ENCODE measurements at places on chromosomes 6 and 20.

DNA sequence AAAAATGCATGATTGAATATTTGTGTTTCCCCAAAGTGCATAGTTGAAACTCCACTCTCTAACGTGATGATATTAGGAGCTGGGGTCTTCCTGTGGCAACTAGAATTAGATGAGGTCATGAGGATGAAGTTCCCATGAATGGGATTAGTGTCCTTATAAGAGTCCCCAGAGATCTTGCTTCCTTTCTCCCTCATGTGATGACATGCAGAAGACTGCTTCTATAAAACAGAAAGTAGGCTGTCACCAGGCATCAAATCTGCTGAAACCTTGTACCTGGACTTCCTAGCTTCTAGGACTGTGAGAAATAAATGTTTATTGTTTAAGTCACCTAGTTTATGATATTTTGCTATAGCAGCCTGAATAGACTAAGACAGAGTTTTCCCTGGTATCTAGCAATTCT, 586.5 kb upstream of the EPHA7 start:
- DNase-seq, result no peak

- DNase-seq, result no peak
Observed at GRCh38 chr6:167930295-167930694, 67.2 kb upstream of the KIF25 start.

DNA sequence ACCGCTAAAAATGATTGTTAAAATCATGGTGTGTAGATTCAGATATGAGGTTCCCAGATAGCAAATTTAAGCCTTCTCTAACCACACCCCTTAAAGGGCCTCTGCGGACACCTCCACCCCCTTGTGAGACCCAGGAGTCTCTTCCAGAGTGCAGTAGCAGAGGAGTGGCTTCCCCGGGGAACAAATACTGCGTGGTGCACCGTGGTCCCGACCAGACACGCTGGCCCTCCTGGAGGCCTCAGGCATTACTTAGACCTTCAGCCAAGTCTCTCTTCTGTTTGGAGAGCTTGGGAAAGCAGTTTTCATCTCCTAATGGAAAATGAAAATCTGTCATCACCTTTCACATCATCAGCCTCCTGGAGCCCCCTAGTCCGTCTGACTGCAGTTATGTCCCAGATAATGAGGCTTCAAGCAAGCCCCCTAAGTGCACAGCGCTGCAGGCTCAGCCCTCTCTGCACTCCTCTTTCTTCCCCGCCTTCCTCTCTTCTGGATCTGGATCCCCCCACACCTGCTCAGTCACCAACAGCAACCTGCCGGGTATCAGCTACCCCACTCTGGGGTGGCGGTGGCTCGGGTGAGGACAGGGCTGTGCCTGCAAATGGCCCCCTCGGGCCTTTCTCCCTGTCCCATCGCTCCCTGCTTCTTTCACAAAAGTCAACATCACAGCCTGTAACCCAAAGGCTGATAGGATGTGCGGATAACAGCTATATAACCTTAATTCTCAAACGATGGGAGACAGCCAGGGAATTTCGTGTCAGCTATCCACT, 58.8 kb upstream of the TAGAP start:
- no peak for DNase-seq

- no peak for DNase-seq
Observed at GRCh38 chr6:49257549-49257948, 205.5 kb downstream of the MMUT start.

GRCh38 chr6:37840143-37840939, 20.8 kb downstream of the ZFAND3 start:
- DNase-seq, result no peak

DNA sequence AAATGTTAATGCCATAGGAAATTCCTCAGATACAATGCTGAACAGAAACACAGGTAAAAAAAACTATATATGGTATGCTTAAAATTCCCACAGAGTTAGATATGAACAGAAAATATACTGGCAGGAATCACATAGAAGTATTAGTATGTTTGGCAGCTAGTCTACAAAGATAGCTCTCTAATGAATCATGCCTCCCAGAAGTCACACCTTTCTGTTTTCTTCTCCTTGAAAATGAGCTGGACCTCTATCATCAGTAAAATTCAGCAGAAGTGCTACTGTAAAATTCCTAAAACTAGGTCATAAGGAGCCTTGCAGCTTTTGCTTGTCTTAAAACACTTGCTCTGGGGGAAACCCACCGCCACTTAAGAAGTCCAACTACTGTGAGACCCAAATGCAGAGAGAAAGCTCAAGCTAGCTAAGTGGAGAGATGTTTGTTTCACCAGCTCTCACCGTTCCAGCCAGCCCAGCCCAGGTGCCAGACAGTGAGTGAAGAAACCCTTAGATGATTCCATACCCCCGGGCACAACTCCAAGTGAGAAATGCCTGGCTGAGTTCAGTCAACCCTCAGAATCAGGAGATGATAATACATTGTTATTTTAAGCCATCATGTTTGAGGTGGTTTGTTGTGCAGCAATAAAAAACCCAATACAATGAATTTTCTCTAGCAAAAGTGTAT, 43.0 kb downstream of the TSPYL4 start:
- no peak for DNase-seq

- no peak for DNase-seq
Observed at GRCh38 chr6:90720404-90720803, 133.5 kb upstream of the MAP3K7 start.

GRCh38 chr6:42250274-42250931, 32.7 kb upstream of the MRPS10 start:
- DNase-seq, result no peak

- no peak for DNase-seq
Observed at GRCh38 chr6:36277946-36278470, 8.1 kb downstream of the PNPLA1 start.

- DNase-seq, result no peak
Observed at GRCh38 chr6:71034563-71035345, 77.9 kb upstream of the B3GAT2 start.

DNA sequence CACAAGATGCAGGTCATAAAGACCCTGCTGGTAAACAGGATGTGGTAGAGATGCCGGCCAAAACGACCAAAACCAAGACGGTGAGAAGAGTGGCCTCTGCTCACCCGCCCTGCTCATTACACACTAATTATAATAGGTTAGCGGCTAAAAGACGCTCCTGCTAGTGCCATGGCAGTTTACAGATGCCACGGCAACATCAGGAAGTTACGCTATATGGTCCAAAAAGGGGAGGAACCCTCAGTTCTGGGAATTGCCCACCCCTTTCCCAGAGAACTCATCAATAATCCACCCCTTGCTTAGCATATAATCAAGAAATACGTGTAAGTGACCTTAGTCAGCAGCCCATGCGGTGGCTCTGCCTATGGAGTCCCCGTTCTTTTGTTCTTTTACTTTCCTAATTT, 17.6 kb downstream of the BHLHE23 start:
- DNase-seq, result no peak

- no peak for DNase-seq
Observed at GRCh38 chr6:44302856-44303255, 10.3 kb downstream of the AARS2 start.

GRCh38 chr6:108295676-108296075, 822 bp downstream of the AFG1L start:
- no peak for DNase-seq

GRCh38 chr6:67736816-67737215, 898.3 kb upstream of the ADGRB3 start:
- DNase-seq, result no peak

DNA sequence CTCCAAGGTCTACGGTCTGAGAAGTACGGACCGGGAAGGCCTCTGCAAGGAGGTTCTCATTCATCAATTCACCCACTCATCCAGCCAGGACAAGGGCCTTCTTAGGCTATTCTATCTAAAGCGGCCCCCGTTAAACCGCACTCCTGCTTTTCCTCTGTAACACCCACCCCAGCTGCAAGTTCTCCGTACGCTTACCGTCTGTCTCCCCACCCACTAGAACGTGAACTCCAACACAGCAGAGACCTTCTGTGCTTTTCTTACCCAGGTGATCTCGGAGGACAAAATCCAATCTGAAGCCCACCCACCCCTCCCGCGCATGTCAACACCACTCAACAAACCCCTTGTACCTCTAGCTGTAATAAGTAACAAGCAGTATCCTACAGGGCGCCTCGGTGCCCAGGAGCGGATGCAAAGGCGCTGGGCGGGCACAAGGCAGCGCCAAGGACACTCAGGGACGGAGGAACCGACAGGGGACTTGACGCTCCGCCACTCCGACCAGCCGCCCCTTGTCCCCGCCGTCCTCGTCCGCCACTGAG, 351 bp downstream of the AURKA start:
- DNase-seq, result no peak

DNA sequence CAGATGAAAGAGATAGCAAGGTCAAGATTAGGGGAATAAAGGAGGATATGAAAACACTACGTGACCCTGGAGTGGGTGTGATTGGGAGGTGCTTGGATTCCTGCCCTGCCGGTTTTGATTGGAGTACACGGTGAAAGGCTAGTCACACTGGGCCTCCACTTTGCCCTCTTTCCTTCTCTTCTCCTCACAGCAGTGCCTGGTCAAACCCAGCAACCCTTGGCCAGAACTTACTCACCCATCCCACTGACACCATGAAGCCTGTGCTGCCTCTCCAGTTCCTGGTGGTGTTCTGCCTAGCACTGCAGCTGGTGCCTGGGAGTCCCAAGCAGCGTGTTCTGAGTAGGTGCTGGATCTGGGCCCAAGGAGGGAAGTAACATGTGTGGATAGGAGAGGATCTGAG, at the start of gene WFDC13:
Gene WFDC13 (plus strand): TSS at position 166 of the 400 bp plus-strand sequence. CDS start 86 bp downstream, at position 252.
- DNase-seq, result no peak

DNA sequence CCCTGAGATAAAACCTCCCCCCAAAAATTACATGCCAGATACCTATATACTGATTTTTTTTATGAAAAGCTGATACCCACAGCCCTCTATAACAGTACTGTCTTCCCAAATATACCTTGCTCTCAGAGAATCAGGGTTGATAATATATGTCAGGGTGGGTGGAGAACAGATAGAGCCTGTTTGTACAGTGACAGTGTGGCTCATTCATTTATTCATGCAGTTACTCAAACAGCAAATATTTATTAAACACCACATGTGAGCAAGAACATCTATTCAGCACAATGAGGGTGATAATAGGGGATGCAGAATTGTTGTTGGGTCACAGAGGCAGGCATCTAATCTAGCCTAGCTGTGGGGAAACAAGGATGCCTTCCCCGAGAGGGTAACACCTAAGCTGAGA, 334.2 kb downstream of the MAFB start:
- no peak for DNase-seq

DNA sequence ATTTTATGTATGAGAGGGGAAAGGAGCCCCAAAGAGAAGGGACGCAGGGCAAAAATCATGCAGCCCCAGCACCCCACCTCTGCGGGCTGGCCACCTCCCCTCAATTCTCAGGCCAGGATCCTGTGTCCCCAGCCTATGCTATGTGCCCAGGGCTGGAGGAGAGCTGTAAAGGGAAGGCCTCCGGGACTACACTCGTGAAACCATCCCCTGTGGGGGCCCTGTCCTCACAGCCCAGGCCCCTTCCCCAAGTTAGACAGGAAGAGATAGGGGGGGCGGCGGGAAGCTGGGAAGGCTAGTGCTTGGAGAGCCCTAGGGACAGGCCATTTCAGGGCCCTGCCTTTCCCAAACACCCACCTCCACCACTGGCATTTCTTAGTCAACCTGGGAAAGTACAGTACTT, 1.4 kb upstream of the COL11A2 start:
- no peak for DNase-seq

DNA sequence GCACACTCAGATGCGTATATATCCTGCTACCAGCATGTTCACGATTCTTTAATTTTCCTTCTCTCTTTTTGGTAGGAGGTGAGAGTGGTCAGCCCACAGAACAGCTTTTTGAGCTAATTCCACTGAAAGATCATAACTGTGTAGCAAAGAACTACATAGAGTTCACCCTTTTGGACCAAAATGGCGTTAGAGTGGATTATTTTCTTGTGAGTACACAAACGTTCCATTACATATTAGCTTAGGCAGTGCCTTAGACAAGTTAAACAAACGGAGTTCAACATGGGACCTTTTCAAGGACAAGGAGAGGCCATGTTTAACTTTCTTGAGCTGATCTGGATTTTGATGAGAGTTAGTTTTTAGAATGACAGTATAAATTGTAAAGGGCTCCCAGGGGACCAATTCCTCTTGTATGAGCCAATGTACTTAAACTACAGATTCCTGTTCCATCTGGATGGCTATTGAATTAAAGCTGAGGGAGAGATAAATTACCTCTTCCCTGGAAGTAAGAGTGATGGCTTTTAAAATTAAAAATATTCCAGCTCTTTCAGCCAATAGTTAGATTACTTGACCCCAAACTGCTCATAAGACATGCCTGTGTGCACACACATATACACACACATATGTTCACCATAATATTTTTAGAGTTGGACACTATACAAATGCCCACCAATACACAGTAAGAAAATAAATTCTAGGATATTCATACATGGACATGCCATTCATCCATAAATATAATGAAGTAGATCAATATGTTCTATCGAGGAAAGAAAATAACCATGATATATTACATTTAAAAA, 25.6 kb upstream of the ARMH2 start:
- no peak for DNase-seq

- no peak for DNase-seq
Observed at GRCh38 chr20:38143646-38144554, 21.2 kb downstream of the TGM2 start.

DNA sequence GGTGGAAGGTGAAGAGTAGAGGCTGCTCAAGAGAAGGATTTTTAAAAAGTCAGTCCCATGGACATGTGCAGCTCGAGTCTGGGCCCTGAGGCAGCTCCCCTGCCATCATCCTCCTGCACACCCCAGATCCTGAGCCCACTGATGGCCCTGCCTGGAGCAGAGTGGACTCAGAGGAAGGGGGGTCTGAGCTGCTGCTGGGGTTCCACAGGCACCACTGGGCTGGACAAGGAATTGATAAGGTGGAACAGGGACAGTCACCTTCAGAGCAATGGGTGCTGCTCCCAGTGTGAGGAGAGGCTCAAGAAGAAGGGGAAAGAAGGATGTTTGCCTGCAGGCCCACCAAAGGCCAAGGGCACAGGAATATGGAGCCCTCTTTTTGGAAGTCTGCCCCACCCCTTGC, 6.2 kb downstream of the ULBP2 start:
- DNase-seq, result no peak

GRCh38 chr6:2993755-2994317, 5.9 kb upstream of the NQO2 start:
- no peak for DNase-seq

DNA sequence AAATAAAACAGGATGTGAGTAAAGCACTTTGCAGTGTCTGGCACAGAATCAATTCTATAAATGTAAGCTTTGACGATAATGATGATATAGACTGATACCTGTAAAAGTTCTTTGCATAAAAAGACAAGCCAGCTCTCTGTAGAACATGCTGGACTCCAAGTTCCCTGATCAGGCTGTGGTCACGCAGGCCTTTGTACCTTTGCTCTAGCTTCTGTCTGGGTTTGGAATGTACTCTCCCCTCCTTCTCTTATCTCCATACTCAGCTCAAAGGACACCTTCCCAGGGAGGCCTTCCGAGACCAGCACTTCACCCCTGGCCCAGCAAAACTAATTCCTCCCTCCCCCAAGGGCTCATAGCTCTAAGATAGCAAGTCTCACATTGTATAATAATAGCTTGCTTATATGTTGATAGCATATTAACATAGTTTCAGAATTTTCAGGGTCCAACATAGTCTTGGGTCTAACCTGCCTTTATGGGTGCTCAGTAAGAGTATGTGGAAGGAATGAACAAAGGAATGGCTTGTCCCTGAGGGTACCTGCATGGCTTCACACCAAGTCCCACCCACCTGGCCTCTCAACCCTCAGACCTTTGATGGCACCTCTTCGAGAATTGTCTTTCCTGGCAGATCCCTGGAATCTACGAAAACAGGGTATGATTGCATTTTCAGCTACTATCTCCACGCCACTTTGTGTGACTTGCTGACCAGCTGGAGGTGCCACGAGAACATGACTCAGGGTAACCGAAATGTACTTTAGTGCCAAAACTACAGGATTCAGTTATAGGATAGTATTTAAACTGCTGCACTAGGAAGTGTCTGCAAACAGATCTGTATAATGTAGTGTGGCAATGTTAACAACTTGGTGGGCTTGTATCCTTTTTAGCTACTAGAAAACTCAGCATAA, 41.7 kb upstream of the PIM1 start:
- no peak for DNase-seq
